Stimulated activated CD4-positive, alpha-beta T cell treated with anti-CD3 and anti-CD28 coated beads, Interleukin-12 subunit alpha, Interleukin-12 subunit beta, amount 100 ng/mL, for 48 hours (primary cell): ENCODE measurements at places on chromosomes 4 and X.
A peak's percentile ranks its signal among the peaks of the same experiment; 100 is the strongest.

DNA sequence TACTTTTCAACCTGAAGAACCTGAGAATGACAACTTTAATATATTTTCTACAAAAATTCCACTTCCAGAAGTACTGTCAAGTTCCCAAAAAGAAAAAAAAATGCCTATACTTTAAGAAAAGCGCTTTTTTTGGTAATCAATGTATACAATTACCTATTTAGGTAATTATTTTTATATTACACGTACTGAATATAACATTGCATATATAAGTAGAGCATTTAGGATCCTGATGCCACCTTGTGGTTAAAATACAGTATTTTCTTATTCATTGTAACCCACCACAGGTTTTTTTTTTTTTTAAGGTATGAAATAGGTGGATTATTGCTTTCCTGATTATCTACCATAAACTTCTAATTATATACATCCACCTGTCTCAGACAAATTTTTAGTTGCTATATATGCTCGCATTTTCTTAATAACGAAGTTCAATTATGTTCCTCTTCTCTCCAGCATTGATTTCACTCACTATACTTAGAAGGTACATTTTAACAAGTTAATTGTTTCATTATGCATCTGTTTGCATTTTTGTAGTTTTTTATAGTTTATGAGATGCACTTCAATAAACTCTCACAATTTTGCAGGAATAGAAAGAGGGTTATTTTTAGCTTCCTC is 5.2 kb downstream of the MAP9 start:
- DNase-seq, result no peak

DNA sequence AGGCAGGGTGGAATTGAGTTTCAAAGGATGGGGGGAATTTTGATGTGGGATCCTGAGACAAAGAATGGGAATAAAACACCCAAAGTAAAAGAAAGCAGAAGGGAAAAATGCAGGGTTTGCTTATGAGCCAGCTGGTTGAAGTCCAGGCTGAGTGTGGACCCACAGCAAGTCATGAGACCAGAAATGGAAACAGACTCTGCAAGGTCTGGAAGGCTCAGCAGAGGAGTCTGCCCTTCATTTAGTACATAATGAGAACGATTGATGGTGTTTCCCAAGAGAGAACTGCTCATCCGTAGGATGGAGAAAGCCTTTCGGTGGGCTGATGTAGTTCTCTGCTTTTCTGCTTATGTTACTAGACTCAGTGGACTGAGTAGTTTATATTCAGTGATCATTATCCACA is 259.1 kb downstream of the C4orf33 start:
- no peak for DNase-seq

DNA sequence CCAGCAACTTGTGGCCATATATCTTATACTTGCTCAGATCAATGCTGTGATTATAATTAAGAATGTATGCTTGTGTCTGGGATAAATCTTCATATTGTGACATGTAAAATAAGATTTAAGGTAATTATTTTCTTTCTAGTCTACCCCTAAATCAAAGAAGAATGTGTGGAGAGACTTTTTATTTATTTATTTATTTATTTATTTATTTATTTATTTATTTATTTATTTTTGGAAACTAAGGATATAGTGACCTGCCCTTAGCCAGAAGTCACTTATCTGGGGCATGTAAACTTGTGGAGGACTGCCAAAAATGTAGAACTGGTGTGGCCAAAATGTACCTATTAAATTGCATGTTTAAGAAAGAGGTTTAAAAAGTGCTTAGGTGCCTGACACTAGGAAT is 144.3 kb downstream of the BEND2 start:
- no peak for DNase-seq

DNA sequence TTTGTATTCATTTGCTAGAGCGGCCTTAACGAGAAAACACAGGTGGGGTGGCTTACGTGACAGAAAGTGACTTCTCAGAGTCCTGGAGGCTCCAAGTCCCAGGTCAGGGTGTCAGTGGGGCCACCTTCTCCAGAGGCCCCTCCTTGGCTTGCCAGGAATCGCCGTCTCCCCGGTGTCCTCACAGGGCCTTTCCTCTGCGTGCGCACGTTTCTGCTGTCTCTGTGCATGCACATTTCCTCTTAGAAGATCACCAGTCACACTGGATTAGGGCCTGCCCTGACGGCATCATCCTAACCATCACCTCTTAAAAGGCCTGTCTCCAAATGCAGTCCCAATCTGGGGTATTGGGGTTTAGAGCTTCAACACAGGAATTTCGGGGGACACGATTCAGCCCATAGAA is 63.8 kb upstream of the HELT start:
- no peak for DNase-seq

DNA sequence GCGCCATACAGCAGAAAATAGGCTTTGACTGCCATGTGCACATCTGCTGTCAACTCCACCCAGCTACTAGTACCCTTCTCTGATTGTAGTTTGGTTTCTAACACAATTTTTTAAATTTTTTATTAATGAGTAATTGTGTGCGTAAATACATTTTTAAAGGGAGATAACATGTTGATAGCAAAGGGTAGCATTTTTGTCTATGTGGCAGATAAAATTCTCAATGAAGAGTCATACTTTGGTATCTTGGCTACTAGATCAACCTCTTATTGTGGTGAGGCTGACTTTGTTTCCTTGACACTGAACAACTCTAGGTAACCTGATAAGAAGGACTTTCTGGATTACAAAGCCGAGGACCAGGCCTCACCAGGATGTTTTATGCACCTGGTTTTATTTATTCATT is 9.5 kb downstream of the ADH4 start:
- no peak for DNase-seq

DNA sequence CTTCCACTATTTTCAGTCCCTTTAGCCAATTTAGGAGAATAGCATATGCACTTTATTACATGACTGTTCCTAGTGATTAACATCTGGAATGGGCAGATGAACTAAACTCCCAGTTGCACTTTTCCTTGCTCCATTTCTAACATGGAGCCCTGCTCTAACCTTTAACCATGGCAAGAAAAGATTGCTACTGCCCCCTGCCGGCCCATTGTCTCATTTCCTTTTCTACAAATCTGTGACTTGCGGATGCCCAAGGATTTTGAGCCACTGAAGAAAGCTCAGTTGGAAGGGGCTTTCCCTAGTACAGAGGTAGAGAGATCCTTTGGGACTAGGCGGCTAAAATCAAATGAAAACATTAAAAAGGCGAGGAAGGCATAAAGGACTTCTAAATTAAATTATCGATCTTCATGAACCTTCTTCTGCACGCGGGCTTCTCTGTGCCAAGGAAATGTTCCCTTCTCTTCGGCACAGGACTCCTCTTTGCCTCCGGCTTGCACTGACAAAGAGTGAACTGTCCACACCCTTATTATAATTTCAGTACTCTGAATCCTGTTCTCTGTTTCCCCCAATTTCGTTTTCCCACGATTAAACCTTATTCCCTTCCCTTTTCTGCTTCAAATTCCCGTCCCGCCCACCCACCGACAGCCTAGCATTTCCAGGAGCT is 577 bp upstream of the GLRA2 start:
- DNase-seq, result peak; percentile 64

GRCh38 chr4:34309383-34309906 is 1934.9 kb downstream of the ARAP2 start:
- DNase-seq, result no peak

GRCh38 chrX:124239911-124240310 is 92.5 kb upstream of the TEX13D start:
- DNase-seq, result no peak

DNA sequence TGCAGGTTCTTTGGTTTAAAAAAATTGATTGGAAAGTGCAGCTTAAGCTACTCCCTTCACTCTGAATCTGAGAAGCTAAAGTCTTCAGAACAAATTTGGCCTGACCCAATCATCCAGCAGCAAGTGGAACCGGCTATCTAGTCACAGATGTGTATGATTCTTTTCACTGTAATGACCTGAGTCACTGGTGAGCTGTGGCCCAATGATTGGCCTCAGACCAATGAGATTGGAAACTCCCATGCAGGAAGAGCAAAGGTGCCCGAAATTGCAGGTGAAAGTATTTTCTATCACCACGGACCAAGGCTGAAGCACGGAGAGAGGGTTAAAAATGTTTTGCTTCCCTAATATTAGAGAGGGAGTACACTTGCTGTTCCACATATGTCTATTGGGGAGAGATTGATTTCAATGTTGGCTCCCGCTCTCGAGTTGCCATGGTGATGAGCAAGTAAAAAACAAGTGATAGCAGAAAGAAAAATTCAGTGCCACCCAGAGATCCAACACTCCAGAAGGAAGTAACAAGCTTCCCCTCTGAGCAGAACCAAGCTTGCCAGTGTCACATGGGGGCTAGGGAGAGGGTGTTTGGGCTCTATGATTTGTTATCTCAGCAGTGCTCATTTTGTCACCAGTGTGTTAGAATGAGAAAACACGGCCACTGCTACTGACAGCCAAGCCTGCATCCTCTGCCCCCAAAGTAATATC is 11.2 kb downstream of the RIPPLY1 start:
- DNase-seq, result no peak

GRCh38 chr4:100519205-100519604 is 1.4 kb upstream of the EMCN start:
- DNase-seq, result no peak

GRCh38 chr4:120158841-120159463 is 92.3 kb upstream of the MAD2L1 start:
- DNase-seq, result no peak

- no peak for DNase-seq
Measured at GRCh38 chrX:132271311-132271778, 52.1 kb upstream of the RAP2C start.

DNA sequence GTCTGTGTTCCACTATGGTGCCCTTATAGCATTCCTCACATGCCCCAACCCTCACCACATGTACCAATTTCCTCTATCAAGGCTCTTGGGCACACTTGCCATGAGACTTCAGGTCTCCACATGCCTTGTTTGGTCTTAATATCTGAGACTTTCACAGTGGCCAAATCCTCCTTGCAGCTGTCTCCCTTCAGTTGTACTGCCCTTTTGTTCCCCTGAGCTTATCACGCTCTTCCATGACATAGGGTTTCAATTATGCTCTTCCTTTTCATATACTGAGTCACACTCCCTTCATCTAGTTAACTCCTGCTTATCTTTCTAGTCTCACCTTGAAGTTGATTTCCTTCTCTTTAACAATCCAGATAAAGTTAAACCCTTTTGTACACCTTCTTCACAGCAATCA is 212.9 kb downstream of the PDHA2 start:
- no peak for DNase-seq

DNA sequence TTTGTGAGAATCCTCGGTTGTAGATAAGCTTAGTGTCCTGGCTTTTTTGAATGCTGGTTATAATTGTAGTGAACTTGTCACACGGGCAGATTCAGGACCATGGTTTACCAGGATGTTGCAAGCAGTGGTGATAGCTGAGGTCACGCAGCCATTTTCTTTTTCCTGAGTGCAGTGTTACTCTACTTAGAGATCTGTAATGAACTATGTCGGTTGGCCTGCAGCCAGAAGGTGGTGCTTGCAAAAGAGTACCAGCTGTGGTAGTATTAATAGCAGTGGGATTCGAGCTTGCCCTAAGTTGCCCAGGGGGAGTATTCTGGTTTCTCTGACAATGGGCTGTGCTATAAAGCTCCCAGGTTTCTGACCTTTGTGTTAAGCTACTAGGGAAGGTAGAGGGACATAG is 368.9 kb downstream of the SLITRK2 start:
- DNase-seq, result no peak

DNA sequence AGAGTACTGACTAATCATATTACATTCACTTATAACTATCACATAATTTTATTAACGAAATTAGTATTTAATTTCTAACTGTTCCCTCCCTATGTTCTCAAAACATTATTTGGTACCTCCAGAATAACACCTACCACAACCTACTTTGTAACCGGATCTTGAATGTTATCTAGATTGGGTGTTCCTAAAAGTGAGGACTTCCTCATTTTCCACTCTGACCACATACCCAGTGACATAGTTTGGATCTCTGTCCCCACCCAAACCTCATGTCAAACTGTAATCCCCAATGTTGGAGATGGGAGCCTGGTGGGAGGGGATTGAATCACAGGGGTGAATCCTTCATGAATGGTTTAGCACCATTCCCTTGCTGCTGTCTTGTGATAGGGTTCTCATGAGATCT is 21.8 kb downstream of the NR3C2 start:
- DNase-seq, result no peak

GRCh38 chr4:77001907-77002306 is 52.4 kb downstream of the SEPTIN11 start:
- no peak for DNase-seq

- no peak for DNase-seq
Measured at GRCh38 chr4:151774324-151774723, 13.5 kb upstream of the GATB start.

DNA sequence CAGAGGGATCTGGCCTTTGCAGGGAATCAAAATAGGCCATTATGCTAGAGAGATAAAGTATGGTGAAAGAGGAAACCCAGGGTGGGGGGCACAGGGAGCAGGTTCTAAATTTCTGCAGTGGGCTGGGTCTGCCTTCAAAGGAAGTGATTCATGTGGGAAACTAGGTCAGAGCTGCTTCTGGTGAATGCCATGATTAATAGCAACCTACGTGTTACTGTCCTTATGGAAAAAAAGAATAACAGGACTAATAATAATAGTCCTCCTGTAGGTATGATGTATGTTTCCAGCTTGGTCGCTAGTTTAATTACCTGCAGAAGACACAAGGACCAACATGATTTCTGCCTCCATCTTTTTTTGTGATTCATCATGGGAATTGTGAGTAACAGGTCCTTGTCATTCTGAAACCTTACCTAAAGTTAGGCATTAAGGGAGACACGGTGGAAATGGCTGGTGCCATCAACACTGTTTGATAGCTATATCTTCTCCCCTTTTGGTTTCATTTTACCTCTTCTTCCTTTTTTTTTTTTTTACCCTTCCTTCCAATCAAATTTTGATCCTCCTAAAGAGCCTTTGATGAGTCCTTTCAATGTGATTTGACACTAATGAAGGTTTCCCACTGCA is 180.4 kb downstream of the CPEB2 start:
- peak; percentile 11 for DNase-seq

DNA sequence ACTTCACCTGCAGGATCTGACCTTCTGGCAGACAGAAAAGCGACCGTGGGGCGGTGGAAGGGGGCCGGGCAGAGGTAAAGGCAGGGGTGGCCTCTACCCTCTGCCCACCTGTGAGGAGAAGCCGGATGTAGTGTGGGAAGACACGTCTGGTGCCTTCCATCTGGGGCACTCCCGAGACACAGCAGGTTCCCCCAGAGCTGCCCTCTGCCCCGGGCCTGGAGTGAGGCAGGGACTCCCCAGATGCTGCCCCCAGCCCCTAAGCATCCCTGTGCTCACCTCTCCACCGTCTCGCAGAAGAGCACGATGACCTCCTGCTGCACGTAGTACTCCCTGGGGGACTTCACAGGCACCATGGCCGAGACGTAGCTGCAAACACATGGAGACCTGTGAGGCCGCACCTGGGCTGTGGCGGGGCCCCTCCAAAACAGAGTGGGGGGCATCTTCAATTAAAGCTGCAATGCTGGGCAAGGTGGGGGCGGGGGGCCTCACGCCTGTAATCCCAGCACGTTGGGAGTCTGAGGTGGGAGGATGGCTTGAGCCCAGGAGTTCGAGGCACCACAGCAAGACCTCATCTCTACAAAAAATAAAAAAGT is 75.3 kb upstream of the MXD4 start:
- DNase-seq, result no peak

DNA sequence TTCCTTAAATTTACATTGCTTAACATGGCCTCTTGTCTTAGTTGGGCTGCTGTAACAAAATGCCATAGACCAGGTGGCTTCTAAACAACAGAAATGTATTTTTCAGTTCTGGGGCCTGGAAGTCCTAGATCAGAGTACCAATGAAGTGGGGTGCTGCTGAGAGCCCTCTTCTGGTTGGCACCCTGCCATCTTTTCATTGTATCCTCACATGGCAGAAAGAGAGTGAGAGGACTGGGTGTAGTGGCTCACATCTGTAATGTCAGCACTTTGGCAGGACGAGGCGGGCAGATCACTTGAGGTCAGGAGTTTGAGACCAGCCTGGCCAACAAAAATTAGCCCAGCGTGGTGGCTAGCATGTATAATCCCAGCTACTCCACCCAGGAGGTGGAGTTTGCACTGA is 12.0 kb upstream of the KLB start:
- no peak for DNase-seq
